ENCODE measurements at places on chromosomes 11 and 22. TPM values are rescaled to one million over a fixed set of nuclear protein-coding genes. Genes with fewer than 3 reads are reported as not detected.

GRCh38 chr11:12397931-12398334, 20.6 kb downstream of the PARVA start:
- DNase-seq, result no peak

DNA sequence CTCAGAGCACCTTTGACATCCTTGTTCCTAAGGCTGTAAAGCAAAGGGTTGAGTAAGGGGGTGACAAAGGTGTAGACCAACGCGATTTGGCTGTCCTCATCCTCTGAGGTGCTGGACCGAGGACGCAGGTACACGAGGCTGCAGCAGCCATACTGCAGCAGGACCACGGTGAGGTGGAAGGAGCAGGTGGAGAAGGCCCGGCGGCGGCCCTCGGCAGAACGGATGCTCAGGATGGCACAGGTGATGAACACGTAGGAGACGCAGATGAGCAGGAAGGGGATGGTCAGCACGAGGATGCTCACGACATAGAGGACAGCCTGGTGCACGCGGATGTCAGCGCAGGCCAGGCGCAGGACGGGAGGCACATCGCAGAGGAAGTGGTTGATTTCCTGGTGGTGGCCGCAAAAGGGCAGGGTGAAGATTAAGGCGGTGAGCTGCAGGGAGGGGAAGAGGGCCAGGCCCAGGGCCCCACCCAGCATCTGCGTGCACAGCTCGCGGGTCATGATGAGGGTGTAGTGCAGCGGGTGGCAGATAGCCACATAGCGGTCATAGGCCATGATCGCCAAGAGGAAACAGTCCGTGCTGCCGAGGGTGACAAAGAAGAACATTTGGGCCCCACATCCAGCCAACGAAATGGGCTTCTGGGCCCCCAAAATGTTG, 632 bp downstream of the OR10Q1 start:
- no peak for DNase-seq

- DNase-seq, result peak; percentile 40
Observed at GRCh38 chr22:26168939-26169314, 335 bp upstream of the SEZ6L start.

Gene APOA4
- total RNA-seq, result not detected

Gene OR51A7
- total RNA-seq, result not detected

Measured in occipital lobe (tissue), 3 donors.